ENCODE measurements at places on chromosomes 6 and 20. TPM values are rescaled to one million over a fixed set of nuclear protein-coding genes. Genes with fewer than 3 reads are reported as not detected.
A peak's percentile ranks its signal among the peaks of the same experiment; 100 is the strongest.

DNA sequence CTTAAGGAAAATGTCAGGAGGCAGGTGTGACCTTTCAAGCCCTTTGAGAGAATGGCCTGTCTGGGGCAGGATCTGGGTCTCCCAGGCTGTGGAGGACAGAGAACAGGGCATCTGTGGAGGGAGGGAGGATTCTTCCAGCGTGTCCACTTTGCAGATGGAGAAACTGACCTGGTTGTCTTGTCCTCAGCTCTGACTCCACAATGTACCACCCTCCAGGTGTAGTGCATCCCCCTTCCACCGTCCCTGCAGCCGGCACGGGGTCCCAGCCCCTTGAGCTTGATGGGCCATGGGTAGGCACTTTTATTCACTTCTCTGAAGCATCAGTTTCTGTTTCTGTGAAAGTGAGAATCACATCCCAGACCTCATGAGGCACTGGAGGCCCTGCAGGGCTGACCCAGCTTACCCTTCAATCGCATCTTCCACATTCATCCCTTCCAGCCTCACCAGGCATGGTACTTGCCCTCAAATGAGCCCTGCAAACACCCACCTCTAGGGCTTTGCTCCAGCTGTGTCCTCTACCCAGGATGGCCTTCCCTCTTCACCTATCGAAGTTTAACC is 4.6 kb upstream of the TGM2 start:
- H3K4me3 ChIP-seq = no peak overlapping the region
- H3K27me3 ChIP-seq = peaks cover 8% of the 10 kb centered on the region
- H3K36me3 ChIP-seq = no peaks in the 10 kb centered on the region
- DNase-seq = no peak

DNA sequence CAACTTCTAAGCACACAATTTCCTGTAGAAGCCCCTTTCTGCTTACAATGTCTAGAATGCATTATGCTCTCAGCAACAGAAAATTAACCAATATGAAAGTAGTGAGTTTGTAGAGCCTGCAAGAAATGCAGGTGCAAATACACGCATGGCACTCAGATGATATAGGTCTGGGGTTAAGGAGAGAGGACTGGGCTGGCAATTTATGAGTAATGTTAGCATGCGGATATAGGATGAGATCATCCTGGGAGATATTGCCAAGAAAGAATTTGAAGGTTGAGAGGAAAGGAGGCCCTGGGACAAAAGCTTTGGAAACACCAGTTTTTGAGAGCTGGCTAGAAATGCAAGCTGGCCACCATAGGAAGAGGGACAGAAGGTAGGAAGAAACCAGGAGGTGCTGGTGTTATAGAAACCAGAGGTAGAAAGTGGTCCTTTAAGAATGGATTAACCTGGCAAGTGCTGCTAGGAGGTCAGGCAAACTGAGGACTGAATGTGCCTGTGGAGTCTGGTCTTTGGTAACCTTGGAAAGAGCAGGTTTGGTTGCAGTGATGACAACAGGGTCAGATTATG is 183.2 kb upstream of the MYLIP start:
- H3K4me1 ChIP-seq = no peaks in the 10 kb centered on the region

DNA sequence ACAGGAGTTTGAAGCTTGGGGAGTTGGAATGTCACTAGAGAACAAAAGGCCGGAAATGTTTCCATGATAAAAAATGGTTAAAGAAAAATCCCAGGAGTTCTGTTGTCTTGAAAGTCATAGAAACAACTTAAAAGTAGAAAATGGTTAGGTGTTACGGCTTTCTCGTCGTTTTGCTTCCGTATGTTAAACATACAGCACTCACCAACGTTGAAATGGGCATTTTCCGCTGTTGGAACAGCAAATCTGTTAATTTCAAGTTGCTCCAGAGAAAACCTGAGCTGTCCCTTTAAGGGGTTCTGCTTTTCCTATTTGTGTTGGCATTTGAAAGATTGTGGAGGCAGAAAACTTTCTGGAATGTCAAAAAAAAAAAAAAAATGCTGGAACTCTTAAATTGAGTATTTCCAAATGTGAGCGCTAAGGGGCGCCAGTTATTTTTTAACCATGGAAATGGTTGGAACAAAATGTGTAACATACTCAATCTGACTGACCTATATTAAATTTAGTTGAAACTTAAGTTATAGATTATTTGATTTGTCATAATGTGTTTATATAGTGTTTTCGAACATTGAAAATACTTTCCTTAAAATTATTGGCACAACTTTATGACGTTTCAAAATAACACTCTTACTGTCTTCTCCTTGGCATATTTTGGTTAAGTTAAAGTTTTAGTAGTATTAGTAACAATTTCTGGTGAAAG is 2.2 kb downstream of the QKI start:
- H3K36me3 ChIP-seq = no peaks in the 10 kb centered on the region
- no peaks in the 10 kb centered on the region for H3K27me3 ChIP-seq
- peak overlapping the region; percentile 96 for H3K27ac ChIP-seq
- H3K4me1 ChIP-seq = peaks cover 38% of the 10 kb centered on the region

DNA sequence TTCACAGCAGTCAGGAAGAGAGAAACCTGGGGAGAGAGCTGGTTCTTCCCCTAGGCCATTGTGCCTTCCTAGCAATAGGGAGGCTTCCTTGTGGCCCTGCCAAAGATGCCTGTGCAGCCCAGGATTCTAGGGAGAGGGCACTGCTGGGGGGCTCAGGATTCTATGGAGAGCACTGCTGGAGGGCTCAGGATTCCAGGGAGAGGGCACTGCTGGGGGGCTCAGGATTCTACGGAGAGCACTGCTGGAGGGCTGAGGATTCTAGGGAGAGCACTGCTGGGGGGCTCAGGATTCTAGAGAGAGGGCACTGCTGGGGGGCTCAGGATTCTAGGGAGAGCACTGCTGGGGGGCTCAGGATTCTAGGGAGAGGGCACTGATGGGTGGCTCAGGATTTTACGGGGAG is 25.8 kb downstream of the EDN3 start:
- peaks cover 42% of the 10 kb centered on the region for H3K27me3 ChIP-seq
- H3K27ac ChIP-seq = no peak overlapping the region
- no peaks in the 10 kb centered on the region for H3K4me1 ChIP-seq
- H3K36me3 ChIP-seq = no peaks in the 10 kb centered on the region

DNA sequence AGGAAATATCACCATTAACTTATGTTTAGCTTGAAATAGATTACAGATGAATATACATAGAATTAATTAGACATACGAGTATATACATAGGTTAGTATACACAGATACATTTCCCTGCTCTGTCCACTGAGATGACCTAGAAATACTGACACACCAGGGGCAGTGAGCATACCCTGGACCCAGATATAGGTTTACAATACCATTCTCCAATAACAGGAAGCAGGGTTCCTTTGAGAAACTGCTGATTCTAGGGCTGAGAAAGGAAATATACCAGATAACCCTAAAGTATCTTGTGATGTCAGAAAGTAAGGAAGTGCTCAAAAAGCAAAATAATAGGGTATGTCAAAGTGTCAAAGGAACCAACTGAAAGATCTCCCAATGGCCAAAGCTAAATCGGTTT is 322.5 kb downstream of the HAO1 start:
- H3K27me3 ChIP-seq = no peaks in the 10 kb centered on the region
- no peaks in the 10 kb centered on the region for H3K36me3 ChIP-seq
- H3K27ac ChIP-seq = no peak overlapping the region

DNA sequence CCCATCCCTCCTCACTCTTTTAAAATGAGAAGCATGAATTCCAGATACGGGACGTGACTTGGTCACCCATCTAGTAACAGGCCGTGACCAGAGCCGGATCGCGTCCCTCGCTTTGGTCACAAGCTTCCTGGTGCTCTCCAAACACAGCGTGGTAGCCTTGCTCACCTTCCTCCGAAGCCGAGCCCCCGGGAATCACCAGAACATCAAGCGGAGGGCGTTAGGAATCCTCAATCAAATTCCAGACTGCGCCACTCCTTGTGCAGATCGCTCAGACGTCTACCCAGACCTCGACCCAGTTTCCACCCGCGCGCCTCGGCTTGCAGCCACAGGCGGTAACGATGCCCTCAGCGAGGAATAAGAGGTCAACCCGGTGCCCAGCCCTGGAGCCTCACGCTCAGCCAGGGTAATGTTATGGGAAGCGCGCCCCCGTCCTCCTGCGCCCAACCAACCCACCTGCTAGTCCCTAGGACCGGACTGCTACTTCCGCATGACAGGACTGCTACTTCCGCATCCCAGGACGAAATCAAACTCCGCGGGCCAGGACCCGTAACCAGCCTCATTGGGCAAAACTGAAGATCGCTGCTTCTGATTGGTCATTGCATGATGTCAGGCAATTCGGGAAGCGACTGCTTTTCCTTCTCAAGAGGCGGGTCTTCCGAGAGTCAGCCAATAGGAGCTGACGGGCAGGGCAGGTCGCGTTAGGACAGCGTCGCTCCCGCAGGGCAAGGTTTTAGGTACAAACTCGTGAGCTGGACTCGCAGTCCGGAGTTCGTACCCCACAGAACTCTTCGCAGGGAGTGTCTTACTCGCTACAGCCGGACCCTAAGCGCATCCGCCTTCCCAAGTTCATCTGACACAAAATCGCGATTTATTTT is at the start of gene MTFR2:
TSS of gene MTFR2 (minus strand) at position 501 of the 875 bp plus-strand sequence. CDS start 1,212 bp downstream, outside the sequence.
- no peaks in the 10 kb centered on the region for H3K27me3 ChIP-seq
- H3K27ac ChIP-seq = peak within 1 kb of the TSS; percentile 72
- H3K36me3 ChIP-seq = no peaks in the 10 kb centered on the region
- H3K4me3 ChIP-seq = peak within 1 kb of the TSS; percentile 93

- no peaks in the 10 kb centered on the region for H3K27me3 ChIP-seq
- H3K27ac ChIP-seq = no peak overlapping the region
- no peak for DNase-seq
- no peaks in the 10 kb centered on the region for H3K36me3 ChIP-seq
- H3K4me3 ChIP-seq = no peak overlapping the region
- no peaks in the 10 kb centered on the region for H3K4me1 ChIP-seq
Observed at GRCh38 chr20:11521476-11522365, 396.0 kb upstream of the BTBD3 start.

DNA sequence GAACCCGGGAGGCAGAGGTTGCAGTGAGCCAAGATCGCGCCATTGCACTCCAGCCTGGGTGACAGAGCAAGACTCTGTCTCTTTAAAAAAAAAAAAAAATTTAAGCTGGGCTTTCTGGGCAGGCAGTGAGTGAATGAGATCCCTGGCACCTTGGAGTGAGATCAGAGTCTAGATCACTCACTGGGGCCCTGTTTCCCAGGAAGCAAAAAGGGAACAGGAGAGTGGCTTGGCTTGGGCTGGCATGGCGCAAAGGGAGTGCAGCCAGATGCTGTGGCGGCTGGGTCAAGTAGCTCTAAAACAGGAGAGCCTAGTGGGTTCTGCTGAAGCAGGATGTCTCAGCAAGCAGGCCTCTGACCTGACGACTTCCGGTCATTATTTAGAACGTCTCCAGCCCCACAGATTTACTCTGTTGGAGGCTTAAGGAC is 10.4 kb downstream of the PLCG1 start:
- no peak overlapping the region for H3K27ac ChIP-seq
- no peaks in the 10 kb centered on the region for H3K27me3 ChIP-seq
- H3K4me1 ChIP-seq = peaks cover 66% of the 10 kb centered on the region
- H3K36me3 ChIP-seq = peaks cover 7% of the 10 kb centered on the region
- H3K4me3 ChIP-seq = no peak overlapping the region

GRCh38 chr20:45246109-45246508 is 8.3 kb downstream of the SLPI start:
- H3K36me3 ChIP-seq = no peaks in the 10 kb centered on the region
- no peaks in the 10 kb centered on the region for H3K4me1 ChIP-seq
- DNase-seq = no peak
- H3K4me3 ChIP-seq = no peak overlapping the region
- no peak overlapping the region for H3K27ac ChIP-seq
- H3K27me3 ChIP-seq = peaks cover 66% of the 10 kb centered on the region

- no peak overlapping the region for H3K27ac ChIP-seq
- H3K36me3 ChIP-seq = no peaks in the 10 kb centered on the region
- DNase-seq = no peak
- no peaks in the 10 kb centered on the region for H3K4me1 ChIP-seq
- H3K27me3 ChIP-seq = no peaks in the 10 kb centered on the region
- H3K4me3 ChIP-seq = no peak overlapping the region
Observed at GRCh38 chr6:7918403-7918802, 7.8 kb upstream of the TXNDC5 start.

- no peaks in the 10 kb centered on the region for H3K36me3 ChIP-seq
- H3K27me3 ChIP-seq = peaks cover 12% of the 10 kb centered on the region
- no peaks in the 10 kb centered on the region for H3K4me1 ChIP-seq
Observed at GRCh38 chr6:115969930-115970273, 90.8 kb downstream of the FRK start.

GRCh38 chr6:149422581-149422980 is 22.5 kb downstream of the SUMO4 start:
- no peak for DNase-seq
- no peaks in the 10 kb centered on the region for H3K27me3 ChIP-seq
- no peaks in the 10 kb centered on the region for H3K4me1 ChIP-seq
- no peak overlapping the region for H3K27ac ChIP-seq

DNA sequence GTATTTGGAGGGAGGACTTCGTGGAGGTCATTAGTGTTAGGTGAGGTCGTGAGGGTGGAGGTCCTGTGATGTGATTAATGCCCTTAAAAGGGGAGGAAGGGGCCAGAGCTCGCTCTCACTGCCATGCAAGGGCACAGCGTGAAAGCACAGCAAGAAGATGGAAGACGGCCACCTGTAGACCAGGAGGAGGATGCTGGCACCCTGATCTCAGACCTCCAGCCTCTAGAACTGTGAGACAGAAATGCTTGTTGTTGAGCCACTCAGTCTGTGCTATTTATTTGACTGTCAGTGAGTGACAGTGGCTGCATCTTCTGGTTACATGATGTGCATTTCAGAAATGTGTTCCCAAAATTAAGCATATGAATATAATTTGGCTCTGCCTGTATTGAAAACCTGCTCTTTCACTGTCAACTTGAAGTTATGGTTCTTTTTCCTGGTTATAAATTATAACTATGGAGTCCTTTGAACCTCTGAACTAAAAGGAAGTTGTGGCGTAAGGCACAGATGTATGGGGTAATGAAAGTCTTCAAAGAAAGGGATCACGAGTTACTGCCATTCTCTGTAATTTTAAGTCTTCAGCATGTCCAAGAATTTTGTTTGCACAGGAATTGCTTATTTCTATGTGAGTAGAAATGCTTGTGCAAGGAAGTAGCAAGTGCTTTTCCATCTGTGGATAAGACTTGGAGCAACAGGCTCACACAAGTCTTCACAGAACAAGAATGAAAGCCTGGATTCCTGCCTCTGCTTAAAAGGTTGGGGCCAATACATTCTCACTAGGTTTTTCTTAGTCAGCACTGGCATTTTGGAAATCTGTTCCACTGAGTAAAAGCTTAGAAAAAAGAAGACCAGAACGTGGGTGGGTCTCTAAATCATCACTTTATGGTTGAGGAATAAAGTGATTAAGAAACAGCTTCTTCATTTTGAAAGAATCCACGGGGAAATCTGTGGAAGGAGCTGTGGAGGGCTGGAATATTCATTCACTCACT is 10.3 kb downstream of the PPP1R14C start:
- DNase-seq = no peak
- peaks cover 52% of the 10 kb centered on the region for H3K27me3 ChIP-seq
- H3K36me3 ChIP-seq = no peaks in the 10 kb centered on the region
- H3K4me3 ChIP-seq = no peak overlapping the region
- peaks cover 13% of the 10 kb centered on the region for H3K4me1 ChIP-seq

Gene C6orf58
- polyA plus RNA-seq = not detected

Gene BTN2A1
- polyA plus RNA-seq = 13.9 TPM

Gene SOX12
- 0.15 TPM for polyA plus RNA-seq

Gene SMLR1
- polyA plus RNA-seq = not detected

Gene TMEM244
- not detected for polyA plus RNA-seq

Gene OPRM1
- polyA plus RNA-seq = not detected

Gene ARG1
- polyA plus RNA-seq = not detected
